ENCODE measurements at places on chromosomes 3 and 15.

DNA sequence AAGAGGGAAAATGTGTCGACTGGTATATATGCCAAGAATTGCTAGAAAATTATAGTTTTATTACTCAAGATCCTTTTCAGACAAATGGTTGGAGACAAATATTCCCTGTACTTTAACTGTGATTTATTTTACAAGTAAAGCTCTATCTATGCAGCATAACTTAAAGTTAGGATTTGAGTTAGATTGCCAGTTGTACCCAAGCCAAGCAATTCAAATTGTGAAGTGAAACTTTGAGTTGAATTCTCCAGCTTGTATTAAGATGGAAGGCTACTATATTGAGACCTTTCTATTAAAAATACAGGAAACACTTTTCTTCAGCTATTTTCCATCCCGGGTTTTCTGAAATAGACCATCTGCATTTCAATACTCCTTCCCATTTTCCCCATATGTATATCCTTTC, 333.1 kb upstream of the RBMS3 start:
- no peak for DNase-seq

DNA sequence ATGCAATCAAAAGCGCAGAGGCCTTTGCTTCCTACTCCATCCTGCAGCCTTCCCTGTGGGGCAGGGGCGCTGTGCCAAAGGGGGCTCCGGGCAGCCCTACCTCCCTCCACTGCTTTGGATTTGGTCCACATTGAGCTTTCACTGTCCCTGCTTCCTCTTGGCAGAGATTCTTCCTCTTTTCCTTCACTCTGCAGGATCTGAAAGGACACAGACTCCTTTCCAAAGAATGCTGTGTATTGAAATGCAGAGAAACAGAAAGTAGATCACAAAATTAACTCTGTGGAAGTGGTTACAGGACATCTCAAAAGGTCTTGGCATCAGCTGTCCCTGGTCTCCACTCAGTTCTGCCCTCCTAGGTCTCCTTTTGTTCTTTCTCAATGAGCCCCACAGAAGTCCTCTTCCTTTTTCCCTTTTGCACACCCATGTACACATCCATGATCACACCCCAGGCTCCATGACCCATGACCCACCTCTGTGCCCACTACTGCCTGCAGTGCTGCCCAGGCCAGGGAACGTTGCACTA, 64.1 kb downstream of the CCR1 start:
- no peak for DNase-seq

DNA sequence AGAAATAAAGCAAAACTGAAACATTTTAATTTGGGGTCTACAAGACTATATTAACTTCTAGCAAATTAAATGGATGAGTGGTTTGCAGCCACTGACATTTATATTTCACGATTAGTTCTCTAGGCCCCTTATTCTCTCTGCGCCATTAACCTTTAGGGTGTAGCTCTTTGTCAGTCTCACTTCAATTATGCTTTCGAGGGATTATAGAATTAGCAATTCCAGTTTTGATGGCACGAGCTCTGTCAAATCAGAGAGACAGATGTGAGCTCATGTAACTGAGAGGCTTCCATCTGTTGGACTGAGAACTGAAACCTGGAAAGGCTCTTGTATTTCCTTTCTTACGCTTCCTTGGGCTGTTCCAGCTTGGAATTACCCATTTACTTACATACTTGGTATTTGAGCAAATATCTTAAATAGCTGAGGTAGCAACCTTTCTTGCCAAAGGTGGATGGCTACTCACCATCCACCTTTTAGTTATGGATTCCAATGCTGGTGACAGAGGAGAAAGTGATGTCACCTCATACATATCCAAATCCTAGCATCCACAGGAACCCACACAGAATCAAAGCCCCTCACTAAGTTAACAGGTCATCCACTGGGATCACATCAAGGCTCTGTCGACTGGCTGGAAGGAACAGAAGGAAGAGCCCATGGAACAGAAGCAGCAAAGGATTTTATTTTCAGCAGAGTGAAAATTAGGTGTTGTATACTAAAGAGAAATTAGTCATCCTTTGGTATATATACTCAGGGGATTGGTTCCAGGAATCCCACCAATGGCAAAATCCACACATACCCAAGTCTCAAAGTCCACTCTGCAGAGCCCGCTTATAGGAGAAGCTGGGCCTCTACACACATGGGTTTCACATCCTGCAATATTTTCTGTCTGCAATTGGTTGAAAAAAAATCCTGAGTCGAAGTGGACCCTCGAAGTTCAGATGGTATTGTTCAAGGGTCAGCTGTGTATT, 20.8 kb downstream of the VGLL4 start:
- DNase-seq, result no peak

DNA sequence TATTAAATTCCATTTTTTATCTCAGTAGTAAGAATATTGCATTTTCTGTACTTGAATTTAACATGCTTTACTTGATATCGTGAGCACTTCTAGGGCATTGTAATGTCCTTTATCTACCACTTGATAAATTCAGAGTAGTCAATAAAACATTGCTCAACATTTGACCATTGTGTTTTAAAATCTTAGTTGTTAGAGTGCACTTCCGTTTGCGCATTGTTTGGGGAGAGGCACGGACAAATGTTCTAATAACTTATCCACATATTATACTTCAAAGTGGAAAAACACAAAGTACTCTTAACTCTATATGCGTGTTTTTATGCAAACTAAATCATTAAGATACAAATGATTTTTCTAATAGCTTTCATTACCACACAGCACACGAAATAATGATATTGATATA, 419 bp downstream of the FAM227B start:
- DNase-seq, result peak; percentile 23

DNA sequence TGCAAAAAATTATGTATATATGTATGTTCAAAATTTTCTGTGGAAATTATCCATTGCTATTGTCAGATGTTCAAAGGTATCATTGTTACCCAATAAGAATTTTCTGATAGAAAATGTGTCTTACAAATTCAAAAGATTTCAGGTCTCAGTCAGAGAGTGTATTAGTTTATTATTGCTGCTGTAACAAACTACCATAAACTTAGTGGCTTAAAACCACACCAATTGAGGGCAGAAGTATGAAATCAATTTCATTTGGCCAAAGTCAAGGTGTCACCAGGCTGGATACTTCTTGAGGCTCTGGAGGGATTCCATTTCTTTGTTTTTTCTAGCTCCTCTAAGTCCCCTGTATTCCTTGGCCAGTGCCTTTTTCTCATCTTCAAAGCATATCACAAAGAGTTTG, 914.4 kb upstream of the ROBO1 start:
- DNase-seq, result no peak

GRCh38 chr3:81416812-81417211, 344.6 kb downstream of the GBE1 start:
- DNase-seq, result no peak

- no peak for DNase-seq
Measured at GRCh38 chr3:170128259-170128976, 53.1 kb downstream of the PHC3 start.

DNA sequence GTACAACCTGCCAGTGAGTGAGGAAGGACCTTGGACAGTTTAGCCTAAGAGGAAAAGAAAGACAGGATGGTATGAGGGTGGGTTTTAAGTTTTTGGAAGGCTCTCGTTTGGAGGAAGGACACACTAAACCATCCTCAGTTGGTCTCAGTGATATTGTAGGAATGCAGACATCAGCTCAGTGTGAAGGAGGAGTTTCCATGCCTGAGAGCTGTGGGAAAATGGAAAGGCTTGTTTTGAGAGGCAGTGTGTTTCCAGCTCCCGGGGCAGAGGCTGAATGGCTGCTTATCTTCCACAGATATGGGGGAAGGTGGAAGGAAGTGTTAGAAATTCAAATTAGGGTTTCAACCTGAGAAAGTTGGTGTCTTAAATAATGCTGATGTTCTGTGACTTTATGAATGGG, 89.6 kb upstream of the MYZAP start:
- no peak for DNase-seq

- DNase-seq, result no peak
Measured at GRCh38 chr15:81362790-81363189, 11.2 kb downstream of the TMC3 start.

DNA sequence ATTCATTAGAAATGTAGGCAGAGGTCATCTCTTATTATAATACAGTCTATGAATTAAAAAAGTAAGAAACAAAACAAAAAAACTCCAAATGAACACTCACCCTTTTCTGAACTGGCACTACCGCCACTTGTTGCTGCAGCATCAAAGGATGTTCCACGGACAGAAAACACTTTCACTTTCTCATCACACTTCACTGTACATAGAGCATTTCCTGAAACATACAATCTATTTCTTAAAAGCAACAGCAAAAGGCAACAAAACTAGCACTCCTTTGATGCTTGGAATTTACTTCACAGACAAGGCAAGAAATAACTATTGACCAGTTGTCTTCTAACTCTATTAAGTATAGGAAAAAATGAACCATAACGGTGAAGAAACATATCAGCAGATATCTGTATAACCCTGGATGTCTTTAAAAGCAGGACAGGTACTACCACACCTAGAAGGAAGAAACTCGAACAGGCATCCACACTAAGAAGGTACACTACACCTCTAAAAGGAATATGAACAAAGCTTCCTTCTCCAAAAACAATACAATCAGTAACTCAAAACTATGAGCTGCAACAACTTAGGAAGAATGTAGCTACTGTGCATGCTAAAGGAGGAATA, 24.9 kb downstream of the ETFA start:
- DNase-seq, result peak; percentile 18

DNA sequence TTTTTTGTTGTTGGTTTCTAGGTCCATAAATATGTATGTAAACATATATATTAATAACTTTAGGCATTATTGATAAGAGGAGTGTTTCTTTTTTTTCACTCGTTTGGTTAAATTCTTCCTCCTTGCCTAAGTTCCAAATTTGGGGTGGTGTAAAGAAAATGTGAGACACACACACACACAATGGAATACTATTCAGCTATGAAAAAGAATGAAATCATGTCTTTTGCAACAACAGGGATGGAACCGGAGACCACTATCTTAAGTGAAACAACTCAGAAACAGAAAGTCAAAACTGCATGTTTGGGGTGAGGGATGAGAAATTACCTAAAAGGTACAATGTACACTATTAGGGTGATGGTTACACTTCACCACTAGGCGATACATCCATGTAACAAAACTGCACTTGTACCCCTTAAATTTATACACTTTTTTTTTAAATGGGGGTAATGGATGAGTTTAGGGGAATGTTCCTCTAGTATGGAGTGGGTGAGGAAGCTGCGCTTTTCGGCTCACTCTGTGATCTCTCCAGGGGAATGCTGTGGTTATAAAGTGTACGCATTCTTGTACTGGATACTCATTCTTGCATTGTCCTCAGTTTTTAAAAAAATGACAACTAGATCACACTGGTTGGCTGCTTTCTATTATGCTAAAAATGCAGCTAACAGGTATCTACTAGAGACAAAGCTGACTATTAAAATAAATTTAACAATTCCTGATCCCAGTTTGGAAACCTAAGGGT, 50.8 kb upstream of the PPARG start:
- DNase-seq, result no peak

DNA sequence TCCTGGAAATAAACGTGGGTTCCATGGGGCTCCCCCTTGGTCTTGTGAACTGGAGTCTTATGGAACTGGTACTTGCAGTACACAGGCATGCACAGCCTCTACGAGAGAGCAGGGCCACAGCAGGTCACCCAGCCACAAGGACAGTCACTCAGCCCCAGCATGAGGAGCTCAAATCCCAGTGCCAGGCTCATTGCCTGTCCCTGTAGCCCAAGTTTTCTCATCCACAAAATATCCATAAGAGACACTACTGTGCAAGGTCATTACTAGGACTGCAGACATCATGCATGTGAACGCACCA, 48.0 kb downstream of the CFAP92 start:
- no peak for DNase-seq

DNA sequence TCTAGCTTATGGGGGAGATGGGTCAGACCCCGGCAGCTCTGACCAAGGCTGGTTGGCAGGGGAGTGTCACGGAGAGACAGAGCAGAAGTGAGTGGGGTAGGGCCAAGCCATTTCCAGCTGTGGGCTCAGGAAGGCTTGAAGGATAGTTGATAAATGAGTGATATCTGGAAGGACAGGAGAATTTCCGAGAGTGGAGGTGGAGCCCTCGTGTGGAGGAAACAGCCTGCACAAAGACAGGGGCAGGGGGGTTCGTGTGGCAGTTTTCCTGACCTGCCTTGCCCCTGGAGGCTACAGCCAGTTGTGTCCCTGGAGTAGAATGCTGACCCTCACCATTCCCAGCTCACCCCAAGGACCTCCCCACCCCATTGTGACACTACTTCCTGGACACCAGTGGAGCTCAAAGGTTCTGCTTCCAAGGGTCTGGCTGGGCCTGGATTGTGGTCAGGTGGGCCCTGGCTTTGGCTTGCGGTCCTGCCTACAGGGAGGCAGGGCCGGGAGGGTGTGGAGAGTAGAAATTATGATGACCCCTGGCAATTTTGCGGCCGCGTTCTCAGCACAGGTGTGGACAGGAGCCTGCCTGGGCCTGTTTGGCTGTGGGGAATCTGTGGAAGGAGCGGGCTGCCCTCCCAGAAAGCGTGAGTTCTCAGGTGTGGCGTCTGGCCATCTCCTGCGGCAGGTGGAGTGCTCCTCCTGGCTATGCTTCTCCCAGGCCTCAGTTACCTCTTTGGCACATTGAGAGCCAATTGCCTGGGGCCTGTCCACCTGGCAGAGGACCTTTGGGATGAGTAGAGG, at the start of gene SLC22A14:
Gene SLC22A14, plus strand, starts transcription at position 400 of the 792 bp plus-strand sequence. CDS start 23,733 bp downstream, outside the sequence.
- no peak for DNase-seq

GRCh38 chr3:194440756-194441155, 41.7 kb upstream of the GP5 start:
- peak; percentile 44 for DNase-seq

GRCh38 chr3:126930936-126931600, 51.8 kb upstream of the PLXNA1 start:
- DNase-seq, result no peak

- peak; percentile 78 for DNase-seq
Measured at GRCh38 chr3:51718547-51719409, 11.9 kb downstream of the GRM2 start.

- DNase-seq, result peak; percentile 78
Measured at GRCh38 chr15:71115567-71116351, 488 bp downstream of the THSD4 start.

DNA sequence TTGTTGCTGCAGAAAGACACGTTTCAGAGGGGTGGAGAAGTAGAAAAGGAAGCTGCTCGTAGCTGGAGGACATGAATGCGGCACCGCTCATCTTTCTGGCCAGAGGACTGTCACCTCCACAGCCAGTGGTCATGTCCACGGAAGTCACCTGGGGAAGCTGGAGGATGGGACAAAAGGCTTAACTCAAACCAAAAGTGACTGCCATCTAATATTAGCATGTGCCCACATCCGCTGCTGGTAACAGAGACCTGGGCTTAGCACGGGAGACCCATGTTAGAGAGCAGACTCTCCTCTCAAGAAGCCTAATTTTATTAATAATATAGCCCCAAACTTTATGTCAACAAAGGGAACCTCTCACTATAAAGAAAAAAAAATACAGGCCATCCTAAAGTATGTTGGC, 5.9 kb downstream of the MEX3B start:
- DNase-seq, result no peak
